HepG2 (cell line): ENCODE measurements at places on chromosomes 12 and 14. TPM values are rescaled to one million over a fixed set of nuclear protein-coding genes. Genes with fewer than 3 reads are reported as not detected.

HOXC12 gene
- not detected in 2 replicates for polyA plus RNA-seq

RNFT2 gene
- polyA plus RNA-seq = 3.3 and 3.4 TPM in 2 replicates

TNFAIP2 gene
- polyA plus RNA-seq = 0.91 and 1.5 TPM in 2 replicates

TSPAN19 gene
- polyA plus RNA-seq = not detected in 2 replicates

NAV3 gene
- 0.01 and 0.14 TPM in 2 replicates for polyA plus RNA-seq

CLEC6A gene
- polyA plus RNA-seq = not detected in 2 replicates

MAP3K9 gene
- 4.3 and 4.7 TPM in 2 replicates for polyA plus RNA-seq

SPIC gene
- not detected in 2 replicates for polyA plus RNA-seq

ANG gene
- polyA plus RNA-seq = 401 and 507 TPM in 2 replicates

INSM2 gene
- polyA plus RNA-seq = not detected in 2 replicates

IL22 gene
- polyA plus RNA-seq = not detected in 2 replicates

KCNC2 gene
- not detected in 2 replicates for polyA plus RNA-seq

GUCY2C gene
- 0.09 TPM in 1 of 2 replicates, not detected in the other for polyA plus RNA-seq

TAS2R20 gene
- 0.54 and 0.57 TPM in 2 replicates for polyA plus RNA-seq

CFAP251 gene
- 0.30 and 0.47 TPM in 2 replicates for polyA plus RNA-seq

CCDC175 gene
- not detected in 2 replicates for polyA plus RNA-seq

WDHD1 gene
- polyA plus RNA-seq = 3.5 and 5.5 TPM in 2 replicates

FBLN5 gene
- polyA plus RNA-seq = 0.38 and 0.71 TPM in 2 replicates

LPAR5 gene
- 0.17 and 0.32 TPM in 2 replicates for polyA plus RNA-seq

PITPNM2 gene
- polyA plus RNA-seq = 5.3 TPM in 2 replicates

RDH5 gene
- 5.7 TPM in 2 replicates for polyA plus RNA-seq

NPFF gene
- polyA plus RNA-seq = not detected in 2 replicates

GCN1 gene
- 55.3 and 58.2 TPM in 2 replicates for polyA plus RNA-seq

TMPRSS12 gene
- not detected in 2 replicates for polyA plus RNA-seq

GPD1 gene
- polyA plus RNA-seq = 3.7 and 7.2 TPM in 2 replicates

BCL2L14 gene
- polyA plus RNA-seq = 0.22 TPM in 1 of 2 replicates, not detected in the other

FGF23 gene
- not detected in 2 replicates for polyA plus RNA-seq

AKAP5 gene
- polyA plus RNA-seq = 0.13 and 0.18 TPM in 2 replicates

C12orf60 gene
- polyA plus RNA-seq = 0.55 and 0.69 TPM in 2 replicates

PRB4 gene
- not detected in 2 replicates for polyA plus RNA-seq

GDF3 gene
- not detected in 2 replicates for polyA plus RNA-seq

KRT79 gene
- polyA plus RNA-seq = 0.09 TPM in 1 of 2 replicates, not detected in the other

SIX6 gene
- not detected in 2 replicates for polyA plus RNA-seq

TAS2R13 gene
- polyA plus RNA-seq = 0.27 and 0.33 TPM in 2 replicates

ZCRB1 gene
- 35.9 and 43.5 TPM in 2 replicates for polyA plus RNA-seq

CYP27B1 gene
- 3.0 and 3.4 TPM in 2 replicates for polyA plus RNA-seq

PROX2 gene
- not detected in 2 replicates for polyA plus RNA-seq

TAC3 gene
- 0.13 and 0.25 TPM in 2 replicates for polyA plus RNA-seq

ERBB3 gene
- polyA plus RNA-seq = 358 and 371 TPM in 2 replicates

PKP2 gene
- polyA plus RNA-seq = 11.5 and 15.1 TPM in 2 replicates

CAPS2 gene
- 0.11 TPM in 1 of 2 replicates, not detected in the other for polyA plus RNA-seq

LTBP2 gene
- polyA plus RNA-seq = 0.41 and 0.46 TPM in 2 replicates

LHX5 gene
- 0.01 TPM in 1 of 2 replicates, not detected in the other for polyA plus RNA-seq

RFX4 gene
- not detected in 2 replicates for polyA plus RNA-seq

EDDM3A gene
- not detected in 2 replicates for polyA plus RNA-seq

ATP2A2 gene
- 35.4 and 40.8 TPM in 2 replicates for polyA plus RNA-seq

CATSPERB gene
- polyA plus RNA-seq = not detected in 2 replicates

ANKRD33 gene
- 0.04 and 0.07 TPM in 2 replicates for polyA plus RNA-seq

KCNH3 gene
- polyA plus RNA-seq = 0.01 and 0.03 TPM in 2 replicates

SLC38A4 gene
- polyA plus RNA-seq = 5.0 and 5.2 TPM in 2 replicates

SCAF11 gene
- 22.2 and 26.9 TPM in 2 replicates for polyA plus RNA-seq

CARMIL3 gene
- polyA plus RNA-seq = 0.55 and 0.85 TPM in 2 replicates

ADSS1 gene
- polyA plus RNA-seq = 36.7 and 45.2 TPM in 2 replicates

TSHR gene
- not detected in 2 replicates for polyA plus RNA-seq

ERC1 gene
- polyA plus RNA-seq = 5.9 and 6.1 TPM in 2 replicates

NELL2 gene
- not detected in 2 replicates for polyA plus RNA-seq

VRTN gene
- not detected in 2 replicates for polyA plus RNA-seq
